ENCODE measurements at places on chromosomes 4 and X. TPM values are rescaled to one million over a fixed set of nuclear protein-coding genes. Genes with fewer than 3 reads are reported as not detected.

DNA sequence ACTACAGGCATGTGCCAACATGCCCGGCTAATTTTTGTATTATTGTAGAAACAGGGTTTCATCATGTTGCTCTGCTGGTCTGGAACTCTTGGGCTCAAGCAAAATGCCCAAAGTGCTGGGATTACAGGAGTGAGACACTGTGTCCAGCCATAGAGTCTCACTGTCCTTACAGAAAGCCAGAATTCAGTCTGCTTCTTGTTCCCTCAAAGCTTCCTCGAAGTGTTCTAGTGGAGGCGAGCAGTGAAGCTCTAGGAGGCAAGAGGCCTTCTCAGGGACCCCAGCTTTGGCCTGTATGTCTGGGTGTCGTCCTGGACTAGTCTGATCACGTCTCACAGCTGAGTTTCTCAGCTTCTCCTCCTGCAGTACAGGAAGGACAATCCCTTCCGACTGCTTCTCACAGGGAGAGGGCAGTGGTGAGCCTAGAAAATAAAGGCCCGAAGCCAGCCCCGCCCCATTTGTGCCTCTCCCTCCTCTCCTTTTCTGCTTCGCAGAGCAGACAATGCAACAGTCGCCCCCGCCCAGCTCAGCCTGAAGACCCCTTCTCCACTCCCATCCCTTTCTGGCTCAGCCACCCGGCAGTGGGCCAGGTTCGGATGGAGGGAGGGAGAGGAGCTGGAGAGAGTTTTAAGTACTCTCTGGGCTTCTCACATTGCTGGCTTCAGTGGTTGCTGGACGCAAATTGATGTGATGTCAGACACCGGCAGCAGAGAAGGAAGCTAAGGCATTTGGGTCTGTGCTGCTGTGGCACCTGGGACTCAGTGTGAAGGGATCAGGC lies 11.1 kb upstream of the FAM3A start:
- DNase-seq, result peak; percentile 76

DNA sequence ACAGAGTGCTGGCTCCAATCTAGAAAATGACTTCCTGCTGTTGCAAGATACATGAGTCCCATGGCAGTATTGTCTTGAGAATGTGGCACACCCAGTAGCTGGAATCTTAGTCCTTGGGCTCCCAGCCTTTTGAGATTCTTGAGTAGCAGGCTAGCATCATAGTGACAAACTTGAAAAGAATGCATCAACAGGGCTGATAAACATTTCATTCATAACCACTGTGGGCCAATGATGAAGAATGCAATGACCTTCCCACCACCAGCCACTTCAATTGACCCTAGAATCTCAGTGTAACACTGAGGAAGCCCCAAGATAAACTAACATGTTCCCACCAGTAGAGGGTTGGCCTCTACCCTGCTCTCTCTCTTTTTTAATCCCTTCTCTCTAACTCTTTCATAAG lies 329.3 kb downstream of the GBA3 start:
- peak; percentile 97 for DNase-seq

DNA sequence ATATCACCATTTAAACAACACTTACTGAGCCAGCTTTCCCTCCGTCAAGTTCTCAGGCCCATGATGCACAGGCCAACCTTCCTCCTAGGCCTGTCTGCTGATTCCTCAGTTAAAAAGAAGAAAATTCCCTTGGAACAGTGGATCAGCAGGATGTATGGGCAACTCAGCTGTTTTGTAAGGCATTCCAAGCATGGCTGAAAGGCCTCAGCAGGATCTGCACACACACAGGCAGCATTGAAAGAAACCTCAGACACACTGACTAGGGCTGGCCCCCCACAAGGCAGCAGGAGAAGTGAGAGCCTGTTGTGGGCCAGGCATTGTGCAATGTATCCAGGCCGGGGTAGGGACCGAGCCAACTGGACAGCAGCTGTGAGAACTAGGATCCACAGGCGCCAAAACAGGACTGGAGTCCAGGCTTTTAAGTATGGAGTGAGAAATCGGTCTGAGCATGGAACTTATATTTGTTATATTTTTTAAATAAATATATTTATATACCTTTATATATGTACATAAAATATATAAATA lies 171.4 kb downstream of the NWD2 start:
- no peak for DNase-seq

- peak; percentile 58 for DNase-seq
These were observed 48.3 kb downstream of the MED28 start for GRCh38 chr4:17662694-17663093.

- no peak for DNase-seq
These were observed 9.3 kb downstream of the PAPSS1 start for GRCh38 chr4:107710493-107711459.

DNA sequence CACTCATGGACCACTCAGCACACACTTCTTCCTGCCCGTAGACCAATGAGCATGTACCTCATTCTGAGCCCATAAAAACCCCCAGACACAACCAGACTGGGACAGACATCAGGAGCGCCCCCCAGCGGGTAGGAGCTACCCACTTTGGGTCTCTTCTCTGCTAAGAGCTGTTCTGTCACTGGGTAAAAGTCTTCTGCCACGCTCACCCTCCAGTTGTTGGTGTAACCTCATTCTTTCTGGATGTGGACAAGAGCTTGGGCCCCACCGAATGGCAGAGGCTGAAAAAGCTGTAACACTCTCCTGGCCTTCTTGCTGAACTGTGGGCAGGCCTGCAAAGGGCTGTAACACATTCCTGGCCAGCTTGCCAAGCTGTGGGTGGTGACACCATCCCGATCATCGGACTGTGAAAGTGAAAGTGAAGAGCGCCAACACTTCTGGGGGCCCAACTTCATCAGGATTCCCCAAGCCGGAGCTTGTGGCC lies 137.6 kb downstream of the TECRL start:
- peak; percentile 0 for DNase-seq

DNA sequence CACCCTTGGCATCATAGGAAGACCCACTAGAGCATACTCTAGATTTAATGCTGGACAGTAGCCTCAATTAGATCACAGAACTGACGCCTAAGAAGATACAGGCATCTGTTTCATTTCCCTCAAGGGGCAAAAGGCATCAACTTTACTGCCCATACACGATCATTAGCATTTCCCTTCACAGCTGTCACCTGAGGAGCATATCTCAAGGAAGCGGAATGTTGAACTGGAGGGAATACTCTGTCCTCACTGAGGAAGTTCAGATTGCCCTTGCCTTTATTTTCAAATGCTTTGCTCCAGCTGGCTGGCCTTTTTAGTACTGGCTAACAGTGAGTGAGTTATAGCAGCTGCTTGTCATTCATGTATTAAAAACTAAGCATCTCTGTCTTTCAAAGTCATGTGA lies 508.4 kb upstream of the GALNT7 start:
- DNase-seq, result no peak

DNA sequence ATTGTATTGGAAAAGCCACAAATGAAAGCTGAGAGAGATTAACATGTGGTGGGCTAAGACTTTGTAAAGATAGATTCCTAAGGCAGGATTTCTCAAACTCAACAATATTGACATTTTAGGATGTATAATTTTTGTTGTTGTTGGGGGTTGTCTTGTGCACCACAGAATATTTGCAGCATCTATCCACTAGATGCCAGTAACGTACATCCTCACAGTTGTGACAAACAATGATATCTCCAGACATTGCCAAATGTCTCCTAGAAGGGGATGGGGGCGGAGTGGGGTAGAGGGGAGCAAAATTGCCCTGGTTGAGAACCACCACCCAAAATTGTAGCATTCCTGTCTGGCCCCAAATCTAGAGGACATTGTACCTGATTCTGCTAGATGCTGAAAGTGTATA lies 14.7 kb upstream of the CBR4 start:
- peak; percentile 46 for DNase-seq

DNA sequence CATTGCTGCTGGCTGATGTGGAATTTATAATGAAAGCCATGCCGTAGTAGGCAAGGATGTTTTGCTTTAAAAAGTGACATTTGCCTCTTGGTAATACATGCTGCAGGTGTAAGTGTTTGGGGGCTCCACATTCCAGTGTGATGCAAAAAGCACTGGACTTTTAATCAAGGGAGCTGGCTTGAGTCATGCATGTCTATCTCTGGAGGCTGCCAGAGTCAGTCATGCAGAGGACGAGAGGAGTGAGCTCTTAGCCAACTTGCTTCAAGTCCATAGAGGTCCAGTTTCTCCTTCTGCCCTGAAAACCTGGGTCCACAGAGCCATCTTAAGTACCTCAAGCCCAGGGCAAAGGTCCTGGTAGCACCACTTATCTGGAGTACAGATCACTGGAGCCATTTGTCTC lies 11.6 kb upstream of the CXCL13 start:
- DNase-seq, result no peak

GRCh38 chrX:18971506-18971905 lies 12.4 kb downstream of the PHKA2 start:
- DNase-seq, result no peak

- no peak for DNase-seq
These were observed 468.0 kb downstream of the EPHA5 start for GRCh38 chr4:65202165-65202852.

GRCh38 chr4:180669680-180670079 lies 1573.5 kb upstream of the TENM3 start:
- no peak for DNase-seq

- peak; percentile 51 for DNase-seq
These were observed 121.1 kb upstream of the NDST4 start for GRCh38 chr4:115234405-115235093.

- DNase-seq, result no peak
These were observed 19.7 kb downstream of the GPRIN3 start for GRCh38 chr4:89287945-89288344.

GRCh38 chr4:83231620-83232076 lies 53.0 kb downstream of the COQ2 start:
- peak; percentile 41 for DNase-seq

GRCh38 chrX:132651421-132652086 lies 162.7 kb upstream of the MBNL3 start:
- no peak for DNase-seq

DNA sequence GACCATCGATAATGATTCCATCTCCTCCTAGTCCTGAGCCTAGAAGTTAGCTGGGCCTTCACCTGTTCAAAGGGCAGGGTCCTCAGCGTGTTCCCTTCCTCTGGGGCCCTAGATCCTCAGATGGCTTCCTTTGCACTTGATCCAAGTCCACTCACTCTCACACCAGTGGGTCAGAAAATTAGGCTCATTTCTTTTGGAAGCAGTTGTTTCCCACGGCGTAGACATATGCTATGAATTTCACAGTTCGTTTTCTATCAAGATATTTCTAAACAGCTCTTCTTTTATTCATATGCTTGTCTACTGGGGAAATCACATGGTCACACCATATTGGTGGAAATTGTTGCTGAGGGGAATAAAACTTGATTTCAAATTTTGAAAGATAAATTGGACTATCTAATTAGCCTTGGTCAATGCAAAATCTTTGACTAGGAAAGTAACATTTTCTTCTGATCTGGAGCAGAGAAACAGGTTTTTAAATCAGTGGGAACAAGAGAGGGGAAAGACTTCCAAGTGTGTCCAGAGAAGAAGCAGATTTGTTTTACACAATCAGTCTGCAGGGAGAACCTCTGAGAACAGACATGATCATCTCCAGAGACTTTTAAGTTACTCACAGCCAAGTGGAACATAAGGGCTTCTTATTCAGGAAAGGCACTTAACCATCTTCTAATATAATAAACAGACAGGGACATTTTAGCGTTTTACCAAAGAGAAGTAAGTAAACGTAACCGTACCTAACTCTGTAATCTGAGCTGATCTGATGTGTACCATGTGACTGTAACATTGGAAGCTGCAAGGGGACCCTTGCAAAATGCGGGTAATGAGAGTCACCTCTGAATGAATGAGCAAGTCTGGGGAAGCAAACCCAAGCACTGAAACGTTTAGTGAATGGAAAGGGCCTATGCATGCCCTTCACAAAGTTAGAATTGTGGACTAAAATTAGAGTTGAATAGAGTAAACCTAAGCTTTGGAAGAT lies 455.7 kb upstream of the FAT1 start:
- DNase-seq, result no peak

- DNase-seq, result no peak
These were observed 12.5 kb upstream of the IRAK1 start for GRCh38 chrX:154032160-154032559.

GRCh38 chr4:76987153-76987591 lies 37.6 kb downstream of the SEPTIN11 start:
- DNase-seq, result peak; percentile 90

DNA sequence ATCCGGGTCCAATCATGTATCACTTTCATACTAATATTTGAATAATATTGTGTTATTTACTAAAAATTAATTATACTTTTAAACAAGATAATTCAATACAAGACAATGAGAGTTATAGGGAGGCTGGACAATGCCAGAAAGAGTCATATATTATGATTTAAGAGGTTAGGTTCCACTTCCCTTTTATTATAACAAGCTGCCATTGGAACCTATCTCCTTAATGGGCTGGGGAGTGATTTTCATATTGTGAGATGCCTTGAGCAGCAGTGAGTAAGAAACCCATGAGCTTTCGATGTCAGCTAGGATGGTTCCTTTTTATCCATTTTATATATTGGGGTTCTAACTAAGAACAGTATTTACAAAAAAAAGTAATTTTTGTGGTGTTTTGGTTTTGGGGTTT lies 91.8 kb downstream of the MAB21L2 start:
- no peak for DNase-seq

- DNase-seq, result peak; percentile 30
These were observed 203.1 kb downstream of the LARP7 start for GRCh38 chr4:112840061-112840460.

DNA sequence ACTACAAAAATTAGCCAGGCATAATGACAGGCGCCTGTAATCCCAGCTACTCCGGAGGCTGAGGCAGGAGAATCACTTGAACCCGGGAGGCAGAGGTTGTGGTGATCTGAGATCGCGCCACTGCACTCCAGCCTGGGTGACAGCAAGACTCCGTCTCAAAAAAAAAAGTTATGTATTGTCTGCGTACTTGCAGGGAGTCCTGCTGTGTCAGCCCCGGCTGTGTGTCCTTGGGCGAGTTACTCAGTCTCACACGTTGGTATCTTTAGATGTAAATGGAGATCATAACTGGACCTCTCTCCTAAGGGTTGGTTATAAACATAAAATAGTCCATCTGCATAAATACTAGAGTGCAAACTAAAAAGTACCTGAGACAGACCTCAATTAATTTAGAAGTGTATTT lies 22.7 kb upstream of the TBC1D14 start:
- no peak for DNase-seq

GRCh38 chr4:52726826-52727580 lies 24.2 kb downstream of the ERVMER34-1 start:
- no peak for DNase-seq

- no peak for DNase-seq
These were observed 68.2 kb downstream of the MAGEA10 start for GRCh38 chrX:152070144-152070543.

GRCh38 chr4:115973768-115974167 lies 860.3 kb upstream of the NDST4 start:
- DNase-seq, result no peak

GRCh38 chr4:30801876-30802275 lies 81.7 kb downstream of the PCDH7 start:
- DNase-seq, result no peak

- no peak for DNase-seq
These were observed 4.9 kb downstream of the STATH start for GRCh38 chr4:70000711-70001110.

Gene TRPC3
- total RNA-seq, result 0.45 TPM

Gene KIF4A
- 38.9 TPM for total RNA-seq

Gene PDZD4
- 1.7 TPM for total RNA-seq

Gene VCX2
- not detected for total RNA-seq

Gene CACNA1F
- not detected for total RNA-seq

Gene IBSP
- not detected for total RNA-seq

Gene TRO
- 21.3 TPM for total RNA-seq

Gene SSX2B
- total RNA-seq, result not detected

Gene TMSB15B
- total RNA-seq, result 8.1 TPM

Data from LHCN-M2 (cell line).